ENCODE measurements at places on chromosomes 6 and 20.

DNA sequence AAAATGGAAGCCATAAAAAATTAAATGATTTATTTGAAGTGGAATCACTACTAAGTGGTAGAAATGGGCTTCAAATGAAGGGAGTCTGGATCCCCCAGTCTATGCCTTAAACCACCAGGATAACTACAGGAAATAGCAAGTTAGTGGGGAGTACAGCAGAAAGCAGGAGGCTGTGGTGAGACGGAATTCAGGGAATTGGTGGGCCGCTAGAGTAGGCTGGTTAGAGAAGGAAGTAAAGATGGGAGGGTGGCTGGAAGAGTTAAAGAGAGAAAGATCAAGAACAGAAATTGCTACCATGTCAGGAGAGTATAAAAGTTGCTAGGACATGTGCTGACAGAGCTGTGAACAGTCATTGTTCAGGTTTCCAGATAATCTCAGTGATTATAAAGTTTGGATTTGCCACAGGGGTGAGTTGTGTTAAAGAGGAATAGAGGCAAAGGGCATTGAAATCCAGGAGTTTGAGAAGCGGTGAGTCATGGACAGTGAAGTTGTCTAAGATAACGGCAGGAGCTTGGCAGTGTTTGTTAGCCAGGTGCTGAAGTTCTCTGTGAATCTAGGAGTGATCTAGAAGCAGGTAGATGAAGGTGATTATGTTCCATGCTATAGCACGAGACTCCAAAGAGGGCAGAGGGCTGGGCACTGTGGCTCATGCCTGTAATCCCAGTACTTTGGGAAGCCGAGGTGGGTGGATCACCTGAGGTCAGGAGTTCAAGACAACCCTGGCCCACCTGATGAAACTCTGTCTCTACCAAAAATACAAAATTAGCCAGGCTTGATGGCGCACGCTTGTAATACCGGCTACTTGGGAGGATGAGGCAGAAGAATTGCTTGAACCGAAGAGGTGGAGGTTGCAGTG lies 13.7 kb upstream of the HINT3 start:
- DNase-seq = no peak

DNA sequence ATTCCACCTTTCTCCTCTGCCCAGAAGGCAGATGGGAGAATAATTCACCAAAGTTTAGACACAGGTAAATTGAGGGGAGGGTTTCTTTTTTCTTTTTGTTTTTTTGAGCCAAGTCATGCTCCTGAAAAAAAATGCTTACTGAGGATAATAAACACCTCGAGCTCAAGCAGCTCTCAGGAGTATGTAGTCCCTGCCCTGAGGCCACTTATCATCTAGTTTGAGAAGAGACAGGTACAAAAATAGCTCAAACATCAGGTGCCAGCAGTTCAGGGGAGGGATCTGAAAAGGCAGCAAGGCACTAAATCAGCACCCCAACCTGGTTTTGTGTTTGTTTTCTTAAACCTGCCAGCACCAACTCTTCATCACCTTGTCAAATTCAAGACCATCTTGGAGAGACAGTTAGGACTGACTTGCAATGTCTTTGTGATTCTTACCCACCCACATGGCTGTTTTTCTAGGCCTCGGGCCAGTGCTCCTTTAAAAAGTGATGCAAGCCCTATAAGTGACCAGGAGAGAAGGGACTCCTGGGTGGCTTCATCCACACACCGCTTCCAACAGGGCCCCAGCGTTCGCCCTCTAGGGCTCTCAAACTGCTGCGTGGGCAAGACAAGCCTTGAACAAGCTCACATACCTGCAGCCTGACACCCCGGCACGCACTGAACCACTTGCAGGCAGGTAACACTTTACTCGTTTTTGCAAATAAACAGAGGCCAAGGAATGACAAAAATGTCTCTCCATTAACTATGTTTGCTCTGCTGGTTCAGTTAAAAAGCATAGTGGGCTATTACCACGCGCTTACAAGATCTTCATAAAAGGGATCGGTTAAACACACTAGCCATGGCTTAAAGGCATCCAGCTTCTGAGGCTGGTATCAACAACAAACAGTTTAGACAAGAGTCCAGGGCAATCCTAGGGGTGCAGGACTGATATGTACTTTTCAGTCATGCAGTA lies 13.9 kb downstream of the JAG1 start:
- DNase-seq = no peak

DNA sequence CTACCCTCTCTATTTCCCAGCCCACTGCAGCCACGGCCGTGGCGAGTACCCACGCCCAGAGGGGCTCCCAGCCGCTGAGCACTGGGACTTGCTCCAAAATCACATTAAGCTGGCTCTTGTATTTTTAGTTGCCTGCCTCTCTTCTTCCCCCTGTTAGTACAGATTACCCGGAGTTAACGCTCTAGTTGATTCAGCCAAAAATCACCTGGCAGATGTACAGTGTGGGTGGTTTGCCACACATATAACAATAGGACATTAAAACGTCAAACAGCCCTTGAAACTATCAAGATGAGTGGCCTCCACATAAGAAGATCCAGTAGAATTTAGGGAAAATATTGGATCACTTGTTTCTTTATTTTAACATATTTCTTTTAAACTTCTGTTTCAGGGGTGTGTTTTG lies 268.8 kb upstream of the PRDM1 start:
- no peak for DNase-seq

DNA sequence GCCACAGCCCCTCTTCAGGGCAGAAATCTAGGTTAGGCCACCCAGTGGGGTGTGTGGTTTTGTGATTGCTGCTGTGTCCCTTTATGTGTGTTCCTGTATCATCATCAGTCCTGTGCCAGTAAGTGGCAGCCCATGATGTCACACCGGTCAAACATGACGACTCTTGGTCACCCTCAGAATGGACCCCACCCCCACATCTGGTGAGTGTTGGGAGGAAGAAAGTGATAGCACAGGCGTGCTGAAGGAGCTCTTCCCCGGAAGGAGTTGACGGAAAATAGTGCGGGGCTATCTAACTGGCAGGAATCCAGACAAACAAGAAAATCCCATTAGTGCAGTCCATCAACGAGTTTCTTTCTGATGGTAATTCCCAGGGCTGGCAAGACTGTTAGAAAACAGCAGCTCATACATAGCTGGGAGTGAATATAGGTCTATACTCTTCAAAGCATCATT lies 33.4 kb upstream of the IL17A start:
- DNase-seq = no peak

- no peak for DNase-seq
Observed at GRCh38 chr6:87674290-87674689, 27.7 kb downstream of the AKIRIN2 start.

- no peak for DNase-seq
Observed at GRCh38 chr6:149111556-149112115, 205.9 kb upstream of the TAB2 start.

- no peak for DNase-seq
Observed at GRCh38 chr6:84348801-84349200, 121.4 kb upstream of the CEP162 start.

GRCh38 chr20:53792946-53793536 lies 199.4 kb upstream of the ZNF217 start:
- DNase-seq = no peak

DNA sequence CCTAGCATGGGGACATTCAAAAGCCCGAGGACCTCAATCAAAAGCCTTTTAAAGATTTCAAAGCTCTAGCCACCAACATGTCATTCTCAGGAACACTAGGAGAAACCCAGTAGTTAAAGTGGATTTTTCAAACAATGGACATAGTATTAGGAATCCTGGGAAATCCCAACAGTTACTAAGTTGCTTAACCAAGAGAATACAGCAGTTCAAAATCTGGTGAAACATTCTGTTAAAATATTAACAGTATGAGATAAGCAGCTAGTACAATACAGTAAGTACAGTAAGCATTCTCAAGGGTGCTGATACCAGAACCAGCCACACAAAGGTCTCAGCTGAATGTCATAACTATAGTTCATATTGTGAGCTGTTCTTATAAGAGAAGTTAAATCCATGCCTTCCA lies 68.6 kb downstream of the CDK19 start:
- no peak for DNase-seq

DNA sequence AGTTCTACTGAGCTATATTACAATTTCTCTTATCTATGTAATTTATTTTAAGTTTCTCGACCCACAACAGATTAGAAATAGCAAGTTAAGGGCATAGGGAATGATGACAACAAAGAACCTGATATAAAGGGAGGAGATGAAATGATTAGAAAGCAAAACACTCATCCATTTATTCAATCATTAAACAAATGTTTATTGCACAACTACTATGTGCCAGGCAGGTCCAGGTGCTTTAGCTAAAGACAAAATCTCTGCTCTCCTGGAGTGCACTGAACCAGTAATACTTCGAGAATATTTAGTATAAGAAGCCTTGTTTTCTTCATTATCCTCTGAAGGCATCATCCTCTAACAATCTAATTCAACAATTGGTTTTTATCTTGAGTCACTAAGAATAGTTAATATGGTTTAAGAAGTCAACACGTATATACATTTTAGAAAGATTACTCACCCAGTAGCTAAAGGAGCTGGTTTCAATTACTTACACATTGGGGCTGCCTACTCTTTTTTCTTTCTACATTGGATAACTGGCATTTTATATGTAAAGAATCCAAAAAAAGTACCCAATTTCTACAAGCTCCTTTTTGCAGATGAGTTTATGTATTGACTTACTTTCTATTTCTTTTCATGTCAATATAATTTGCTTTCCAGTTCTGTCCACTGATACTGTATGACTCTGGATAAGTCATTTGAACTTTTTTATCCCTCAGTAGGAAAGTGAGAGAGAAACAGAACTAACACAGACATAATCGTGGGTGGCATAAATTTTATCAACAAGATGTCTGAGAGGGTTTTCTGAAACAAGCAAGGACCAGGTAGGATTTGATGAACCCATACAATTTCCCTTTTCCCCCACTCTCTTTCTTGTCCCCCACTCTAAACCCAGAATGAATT lies 312.6 kb downstream of the CLIC5 start:
- no peak for DNase-seq

DNA sequence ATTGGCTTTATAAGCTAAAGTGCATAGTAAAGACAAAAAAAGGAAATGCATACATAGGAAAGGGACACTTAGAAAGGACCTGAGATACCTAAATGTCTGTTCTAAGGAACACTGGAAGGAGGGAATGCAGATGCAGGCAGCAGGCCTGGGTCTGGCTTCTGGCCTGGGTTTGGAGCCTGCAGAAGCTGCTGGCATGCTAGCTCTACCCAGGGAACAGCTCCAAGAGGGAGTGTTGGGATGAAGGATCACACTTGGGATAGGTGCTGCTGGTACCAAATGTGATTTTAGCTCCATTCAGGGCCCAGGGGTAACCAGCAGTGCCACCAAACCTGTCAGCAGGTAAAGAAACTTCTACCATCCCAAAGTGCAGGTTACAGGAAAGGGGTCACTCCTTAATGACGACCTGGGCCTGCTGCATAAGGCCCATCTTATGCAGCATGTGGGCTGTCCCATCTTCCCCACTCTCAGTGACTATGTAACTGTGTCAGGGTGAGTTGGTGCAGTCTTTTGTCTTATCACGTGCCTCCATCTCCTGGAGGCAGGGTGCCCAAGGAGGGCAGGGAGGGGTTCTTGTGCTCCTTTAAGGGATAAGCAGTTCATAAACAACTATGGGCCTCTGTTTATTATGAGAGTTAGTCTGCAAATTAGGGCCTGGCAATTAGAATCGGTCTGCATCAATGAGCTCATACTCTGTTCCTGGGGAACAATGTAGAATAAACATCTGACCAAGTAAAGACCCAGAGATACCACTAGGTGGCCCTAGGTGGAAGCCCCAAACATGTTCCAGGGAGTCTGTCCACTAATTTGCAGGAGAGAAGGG lies 26.9 kb downstream of the DDX27 start:
- DNase-seq = no peak

Data from activated CD8-positive, alpha-beta memory T cell treated with anti-CD3 and anti-CD28 coated beads for 4 hours (primary cell).